Smooth muscle cell of bladder (primary cell): ENCODE measurements at places on chromosomes 4 and X. TPM values are rescaled to one million over a fixed set of nuclear protein-coding genes. Genes with fewer than 3 reads are reported as not detected.

PPEF2 gene
- not detected in 2 replicates for total RNA-seq

HSFX4 gene
- total RNA-seq = not detected in 2 replicates

INPP4B gene
- 4.3 and 4.5 TPM in 2 replicates for total RNA-seq

KIAA0232 gene
- 14.9 and 15.2 TPM in 2 replicates for total RNA-seq
